Renal cortical epithelial cell (primary cell): ENCODE measurements at places on chromosomes 12 and 14.

GRCh38 chr12:1529862-1530591, 64.4 kb downstream of the FBXL14 start:
- no peak for DNase-seq

GRCh38 chr12:105764216-105764835, 374.4 kb downstream of the NUAK1 start:
- no peak for DNase-seq

DNA sequence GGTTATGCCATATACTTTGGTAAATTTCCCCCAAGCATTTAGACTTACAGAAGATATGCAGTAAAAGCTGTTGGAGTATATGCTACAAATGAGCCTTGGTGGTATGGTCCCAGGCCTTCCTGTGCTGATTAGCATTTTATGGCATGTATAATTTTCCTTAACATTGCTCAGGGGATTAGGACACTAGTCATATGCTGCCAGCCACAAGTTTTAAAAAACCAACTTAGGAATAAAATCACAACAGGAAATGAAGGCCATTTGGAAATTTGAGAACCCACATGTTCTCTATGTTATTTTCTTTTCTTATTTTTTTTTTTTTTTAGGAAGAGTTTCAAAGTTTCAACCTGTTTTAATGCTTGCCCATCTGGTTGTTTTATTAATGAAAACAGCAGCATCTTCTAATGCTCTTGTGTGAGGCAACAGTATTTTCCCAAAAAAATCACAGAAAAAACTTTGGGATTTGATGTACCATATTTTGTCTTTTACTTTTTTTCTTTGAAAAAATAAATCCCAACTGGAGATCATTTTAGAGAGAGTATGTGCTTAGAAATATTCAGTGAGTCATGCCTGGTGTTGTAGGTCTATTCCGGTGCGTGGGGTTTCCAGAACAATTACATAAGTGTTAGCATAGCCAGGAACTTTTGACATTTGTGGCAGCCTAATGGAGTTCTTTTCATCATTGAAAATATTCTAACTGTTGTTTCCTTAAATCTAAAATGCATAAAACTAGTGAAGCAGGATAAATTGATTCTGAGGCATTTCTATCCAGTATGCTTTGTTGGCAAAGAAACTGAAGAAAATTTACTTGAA, 21.7 kb upstream of the DUSP6 start:
- peak; percentile 98 for DNase-seq

GRCh38 chr14:45610318-45610717, 357.3 kb upstream of the MIS18BP1 start:
- peak; percentile 65 for DNase-seq

DNA sequence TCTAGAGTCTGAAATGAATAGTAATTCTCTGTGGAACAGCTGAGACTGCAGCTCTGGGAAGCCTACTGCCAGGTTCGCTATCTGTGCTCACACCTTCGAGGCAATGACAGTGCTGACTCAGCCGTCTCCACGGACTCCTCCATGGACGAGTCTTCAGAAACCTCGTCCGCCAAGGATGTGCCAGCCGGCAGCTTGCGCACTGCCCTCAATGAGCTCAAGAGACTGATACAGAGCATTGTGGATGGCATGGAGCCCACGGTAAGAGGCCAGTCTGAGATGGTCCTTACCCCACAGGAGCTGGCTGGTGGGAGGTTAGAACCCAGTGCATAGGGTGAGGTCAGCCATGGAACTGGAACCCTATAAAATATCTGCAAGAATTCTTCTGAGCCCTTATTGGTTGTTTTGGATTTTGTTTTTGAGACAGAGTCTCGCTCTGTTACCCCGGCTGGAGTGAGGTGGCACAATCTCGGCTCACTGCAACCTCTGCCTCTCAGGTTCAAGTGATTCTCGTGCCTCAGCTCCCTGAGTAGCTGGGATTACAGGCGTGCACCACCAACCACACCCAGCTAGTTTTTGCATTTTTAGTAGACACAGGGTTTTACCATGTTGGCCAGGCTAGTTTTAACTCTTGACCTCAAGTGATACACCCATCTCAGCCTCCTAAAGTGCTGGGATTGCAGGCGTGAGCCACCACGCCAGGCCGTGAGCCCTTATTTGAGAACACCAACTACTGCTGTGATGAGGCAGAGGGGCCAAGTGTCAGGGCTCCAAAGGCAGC, 43.9 kb downstream of the RAB35 start:
- DNase-seq = no peak

DNA sequence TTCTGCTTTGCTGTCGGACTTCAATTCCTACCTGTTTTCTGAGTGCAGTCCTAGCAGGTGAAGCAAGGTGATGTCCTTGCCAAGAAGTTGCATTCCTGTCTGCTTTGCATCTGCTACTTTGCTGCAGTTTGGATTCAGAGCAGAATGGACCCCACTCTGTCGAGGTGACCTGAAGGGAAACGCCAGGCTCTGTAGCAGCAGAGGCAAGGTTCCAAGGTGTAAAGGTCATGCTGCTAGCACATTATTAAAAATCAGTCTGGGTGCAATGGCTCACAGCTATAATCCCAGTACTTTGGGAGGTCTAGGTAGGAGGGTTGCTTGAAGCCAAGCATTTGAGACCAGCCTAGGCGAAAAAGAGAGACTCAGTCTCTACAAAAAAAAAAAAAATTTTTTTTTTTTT, 17.3 kb upstream of the ALDH2 start:
- DNase-seq = no peak

GRCh38 chr12:31586728-31587127, 4.2 kb downstream of the DENND5B start:
- DNase-seq = no peak

DNA sequence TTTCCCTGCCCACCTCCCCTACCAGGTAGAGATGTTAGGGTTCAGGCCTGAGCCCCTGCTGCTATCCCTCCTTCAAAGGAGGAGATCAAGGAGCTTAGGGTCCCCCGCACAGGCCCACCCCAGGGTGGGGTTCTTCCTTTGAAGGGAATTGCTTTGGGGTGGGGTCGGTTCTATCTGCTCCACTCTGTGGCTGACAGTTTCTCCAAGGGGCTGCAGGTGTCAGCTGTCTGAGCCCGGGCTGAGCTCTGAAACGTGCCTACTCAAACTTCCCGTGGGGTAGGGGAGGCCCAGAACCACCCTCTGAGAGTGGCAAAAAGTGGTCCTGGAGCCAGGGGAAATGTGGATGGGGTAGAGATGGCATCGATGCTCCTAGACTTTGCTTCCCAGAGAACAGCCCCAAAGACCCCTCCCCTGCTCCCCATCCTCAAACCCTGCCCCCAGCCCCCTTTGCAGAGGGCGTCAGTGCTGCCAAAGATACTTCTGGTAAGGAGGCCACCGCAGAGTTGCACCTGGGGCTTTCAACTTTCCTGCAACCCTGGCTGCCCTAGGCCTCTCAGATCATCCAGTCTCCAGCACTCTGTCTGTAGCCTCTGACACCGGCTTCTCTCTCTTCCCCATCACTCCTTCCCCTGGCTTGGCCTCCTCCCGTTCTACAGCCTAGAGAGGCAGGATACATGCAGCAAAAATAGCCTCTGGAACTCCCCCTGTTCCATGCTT, 6.3 kb upstream of the CD4 start:
- DNase-seq = no peak

DNA sequence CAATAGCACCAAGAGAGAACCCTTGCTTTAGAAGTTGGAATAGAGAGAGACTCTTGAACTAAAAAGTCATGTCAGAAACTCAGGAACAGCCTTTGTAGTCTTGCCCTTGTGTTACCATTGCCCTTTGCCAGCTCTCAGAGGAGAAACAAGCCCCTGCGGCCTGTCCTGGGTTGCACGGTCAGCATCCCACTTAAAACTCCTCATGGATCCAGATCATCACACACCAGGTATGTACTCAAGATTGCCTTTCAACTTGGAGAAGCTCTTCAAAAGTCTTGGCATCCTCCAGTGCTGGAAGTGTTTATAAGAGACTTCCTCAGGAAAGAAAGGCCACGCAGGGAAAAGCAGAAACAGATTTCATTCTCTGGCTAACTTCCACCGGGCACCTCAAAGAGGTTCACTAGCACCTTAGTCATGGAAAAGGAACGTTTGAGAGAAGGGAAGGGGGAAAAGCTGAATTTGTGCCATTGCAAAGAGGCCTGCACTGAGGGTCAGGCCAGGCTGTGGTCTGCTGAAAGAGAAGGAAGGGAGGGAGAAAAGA, 594.2 kb downstream of the MED13L start:
- no peak for DNase-seq

GRCh38 chr12:10249690-10250455, 37.2 kb downstream of the GABARAPL1 start:
- DNase-seq = no peak

DNA sequence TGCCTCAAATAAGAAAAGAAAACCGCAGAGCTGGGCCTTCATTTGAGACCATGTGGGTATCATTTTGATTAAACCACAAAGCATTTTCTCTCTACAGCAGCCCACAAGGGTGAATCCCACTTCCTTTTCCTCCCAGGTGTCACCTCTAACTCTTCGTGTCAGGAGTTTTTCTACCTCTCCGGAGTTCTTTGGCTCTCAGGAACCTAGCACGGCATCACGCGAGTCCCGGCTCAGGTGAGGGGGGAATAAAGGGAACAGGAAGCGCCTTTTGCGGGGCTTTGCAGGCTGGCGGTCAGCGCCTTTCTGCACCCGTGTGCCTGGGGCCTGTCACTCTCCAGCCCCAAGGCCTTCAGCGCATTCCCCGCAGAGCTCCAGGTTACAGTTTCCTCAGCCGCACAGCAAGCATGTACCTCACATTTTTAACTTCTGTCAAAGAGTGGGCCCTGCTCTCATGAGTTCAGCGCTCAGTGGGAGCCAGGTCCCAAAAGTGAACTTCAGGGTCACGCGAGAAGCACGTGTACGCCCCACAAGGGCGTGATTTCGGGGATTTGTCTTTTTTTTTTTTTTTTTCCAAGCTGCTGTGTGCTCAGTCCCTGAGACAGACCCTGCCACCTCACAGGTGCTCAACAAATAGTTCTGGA, 740 bp upstream of the PRPF40B start:
- DNase-seq = peak; percentile 51

DNA sequence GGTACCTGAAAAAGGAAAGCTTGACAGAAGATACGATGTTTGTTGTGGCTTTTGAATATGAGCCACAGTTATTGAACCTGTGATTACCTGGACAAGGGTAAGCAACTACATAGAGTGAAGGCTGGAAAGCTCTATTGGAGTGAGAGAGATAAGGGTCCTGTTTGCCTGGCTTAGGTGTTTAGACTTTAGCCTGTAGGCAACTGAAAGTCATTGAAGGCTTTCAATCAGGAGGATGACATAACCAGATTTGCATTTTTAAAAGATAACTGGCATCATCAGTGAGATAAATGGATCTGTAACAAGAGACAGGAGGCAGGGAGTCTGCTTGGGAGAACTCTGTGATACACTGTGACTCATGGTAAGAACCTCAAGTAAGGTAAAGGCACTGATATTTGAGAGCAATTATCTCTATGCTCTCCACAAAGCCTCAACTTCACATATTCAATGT, 128.9 kb upstream of the SOX5 start:
- DNase-seq = peak; percentile 5

DNA sequence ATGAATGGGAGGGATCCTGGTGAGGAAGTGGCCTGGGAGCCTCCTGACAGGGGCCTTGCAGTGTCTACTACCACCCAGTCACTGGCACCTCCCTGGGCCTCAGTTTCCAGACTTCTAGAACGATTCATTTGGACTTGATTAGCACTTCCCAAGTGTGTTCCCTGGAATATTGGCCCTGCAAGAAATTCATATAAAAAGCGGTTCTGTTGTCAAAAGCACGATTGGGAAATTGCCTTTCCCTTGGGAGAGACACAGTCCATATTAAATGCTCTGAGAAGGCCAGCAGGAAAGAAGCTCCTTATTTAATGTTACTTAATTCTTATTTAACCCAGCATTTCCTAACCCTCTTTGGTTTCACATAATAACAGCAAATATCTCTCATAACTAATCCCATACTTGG, 61.9 kb downstream of the DRAM1 start:
- DNase-seq = no peak

- DNase-seq = no peak
These were observed 30.6 kb downstream of the AMN start for GRCh38 chr14:102953100-102953499.

DNA sequence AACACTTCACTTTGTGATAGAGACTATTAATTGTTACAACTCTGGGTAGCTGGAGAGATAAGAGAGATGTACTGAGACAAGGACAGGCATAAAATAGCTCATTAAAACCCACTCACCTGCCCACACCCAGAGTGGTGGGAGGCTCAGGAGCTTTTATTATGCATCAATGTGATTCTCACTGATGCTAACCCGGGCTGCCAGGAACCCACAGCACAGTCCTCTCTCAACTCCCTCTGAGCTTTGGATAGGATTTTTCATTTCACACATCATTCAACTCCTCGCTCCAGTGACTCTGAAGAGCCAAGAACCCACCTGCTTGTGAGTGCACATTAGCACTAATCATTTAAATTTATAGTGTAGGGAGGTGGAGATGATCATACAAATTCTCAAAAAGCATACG, 827.9 kb downstream of the FLRT2 start:
- no peak for DNase-seq

- no peak for DNase-seq
These were observed 155.2 kb downstream of the SLC38A4 start for GRCh38 chr12:46670636-46671035.

DNA sequence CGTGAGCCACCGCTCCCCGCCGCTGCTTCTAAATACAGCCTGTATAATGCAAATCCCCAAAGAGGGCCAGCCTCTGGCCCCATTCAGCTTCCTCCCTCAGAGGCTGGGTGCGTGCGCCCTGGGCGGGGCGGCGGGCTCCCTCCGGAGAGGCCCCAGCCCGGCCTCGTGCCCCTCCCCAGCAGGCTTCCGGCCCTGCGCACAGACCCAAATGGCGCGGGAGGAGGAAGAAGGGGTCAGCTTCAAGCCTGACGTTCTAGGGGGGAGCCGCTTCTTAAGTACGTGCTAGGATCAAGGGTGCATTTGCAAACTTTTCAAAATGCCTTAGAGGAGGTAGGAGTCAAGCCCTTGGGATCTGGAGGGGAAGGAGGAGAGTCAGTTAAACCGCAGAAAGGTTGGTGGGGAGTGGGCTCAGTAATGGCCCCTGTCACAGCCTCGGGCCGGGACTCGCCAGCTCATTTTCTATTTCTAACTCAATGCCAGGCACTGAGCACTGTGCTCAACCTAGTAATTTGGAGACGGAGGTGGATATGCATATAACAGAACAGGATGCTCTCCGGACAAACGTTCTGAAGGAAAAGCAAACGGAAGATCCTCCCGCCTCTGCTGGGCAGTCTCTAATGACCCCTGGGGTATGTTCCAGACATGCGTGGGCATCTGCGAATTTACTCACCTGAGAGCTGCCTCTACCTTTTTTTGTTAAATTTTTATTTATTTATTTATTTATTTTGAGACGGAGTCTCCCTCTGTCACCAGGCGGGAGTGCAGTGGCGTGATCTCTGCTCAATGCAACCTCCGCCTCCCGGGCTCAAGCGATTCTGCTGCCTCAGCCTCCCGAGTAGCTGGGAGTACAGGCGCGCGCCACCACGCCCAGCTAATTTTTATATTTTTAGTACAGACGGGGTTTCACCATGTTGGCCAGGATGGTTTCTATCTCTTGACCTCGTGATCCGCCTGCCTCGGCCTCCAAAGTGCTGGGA, 32.3 kb downstream of the NINJ2 start:
- DNase-seq = no peak

GRCh38 chr14:79540394-79540793, 670.9 kb downstream of the DIO2 start:
- DNase-seq = no peak

- no peak for DNase-seq
These were observed 244.5 kb downstream of the DPY19L2 start for GRCh38 chr12:63423839-63424238.
